ENCODE measurements at places on chromosomes 2 and 18.

DNA sequence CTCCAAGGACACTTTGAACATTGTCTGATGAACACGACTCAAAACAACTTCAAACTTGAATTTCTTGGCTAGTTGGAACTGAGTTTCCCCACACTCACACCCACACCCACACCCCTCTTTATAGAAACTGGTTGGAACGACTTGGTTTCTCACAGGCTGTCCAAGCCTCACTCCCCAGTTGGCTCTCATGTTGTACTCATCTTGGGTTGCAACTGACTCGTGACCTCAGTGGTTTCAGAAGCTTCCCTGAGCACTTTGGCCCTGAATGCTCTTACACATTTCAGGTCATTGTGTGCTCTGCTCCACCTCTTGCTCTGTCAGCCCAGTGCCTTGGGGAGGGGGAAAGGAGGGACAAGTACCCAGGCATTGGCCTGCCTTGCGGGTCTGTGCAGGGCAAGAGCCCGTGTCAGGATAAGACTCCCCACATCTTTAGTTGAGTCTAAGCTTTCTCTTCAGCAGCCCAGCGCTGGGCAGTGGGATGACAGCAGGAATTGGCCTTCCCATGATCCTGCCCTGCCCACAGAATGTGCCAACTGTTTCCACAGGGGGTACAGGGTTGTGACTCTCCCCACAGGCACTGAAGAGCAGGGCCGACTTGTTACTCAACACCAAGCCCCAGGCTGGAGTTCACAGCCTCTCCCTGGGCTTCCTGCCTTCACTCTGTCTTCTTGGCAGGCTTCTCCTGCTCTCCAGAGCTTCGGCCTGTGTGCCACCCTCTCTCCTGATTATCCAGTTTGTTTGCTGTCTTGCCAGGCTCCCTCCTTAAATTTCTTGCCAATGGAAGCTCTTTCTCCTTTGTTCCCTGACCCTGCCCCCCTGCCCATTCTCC lies 104.6 kb downstream of the RTN4 start:
- DNase-seq: no peak

DNA sequence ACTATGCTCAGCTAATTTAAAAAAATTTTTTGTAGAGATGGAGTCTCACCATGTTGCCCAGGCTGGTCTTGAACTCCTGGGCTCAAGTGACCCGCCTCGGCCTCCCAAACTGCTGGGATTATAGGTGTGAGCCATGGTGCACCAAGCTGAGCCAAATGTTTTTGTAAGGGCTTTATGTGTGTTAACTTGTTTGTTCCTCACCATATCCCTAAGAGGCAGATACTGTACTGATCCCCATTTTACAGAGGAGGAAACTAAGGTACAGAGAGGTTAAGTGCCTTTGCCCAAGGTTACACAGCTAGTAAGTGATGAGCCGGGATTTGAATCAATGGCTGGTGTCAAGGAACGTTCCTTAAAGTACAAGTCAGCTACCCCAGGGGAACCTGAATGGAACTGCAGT lies 85.3 kb upstream of the KLF7 start:
- no peak for DNase-seq

DNA sequence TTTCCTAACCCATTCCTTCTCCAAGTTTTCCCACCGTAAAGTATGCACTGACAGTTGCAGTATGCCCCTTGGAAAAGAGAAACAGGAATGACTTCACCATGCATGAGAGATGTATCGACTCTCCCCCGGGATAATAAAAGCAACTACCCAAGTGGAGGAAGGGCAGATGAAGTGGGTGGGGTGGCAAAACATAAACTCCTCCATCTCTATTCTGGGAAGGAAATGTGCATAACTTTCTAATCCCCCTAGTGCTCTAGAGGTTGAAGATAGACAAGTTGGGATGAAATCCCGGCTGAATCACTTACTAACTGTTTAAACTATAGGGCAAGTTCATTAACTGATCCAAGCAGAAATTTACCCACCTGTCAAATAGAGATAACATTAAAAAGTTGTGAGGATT lies 89.2 kb downstream of the PIGN start:
- no peak for DNase-seq

GRCh38 chr2:223649554-223650533 lies 47.7 kb upstream of the SCG2 start:
- no peak for DNase-seq

DNA sequence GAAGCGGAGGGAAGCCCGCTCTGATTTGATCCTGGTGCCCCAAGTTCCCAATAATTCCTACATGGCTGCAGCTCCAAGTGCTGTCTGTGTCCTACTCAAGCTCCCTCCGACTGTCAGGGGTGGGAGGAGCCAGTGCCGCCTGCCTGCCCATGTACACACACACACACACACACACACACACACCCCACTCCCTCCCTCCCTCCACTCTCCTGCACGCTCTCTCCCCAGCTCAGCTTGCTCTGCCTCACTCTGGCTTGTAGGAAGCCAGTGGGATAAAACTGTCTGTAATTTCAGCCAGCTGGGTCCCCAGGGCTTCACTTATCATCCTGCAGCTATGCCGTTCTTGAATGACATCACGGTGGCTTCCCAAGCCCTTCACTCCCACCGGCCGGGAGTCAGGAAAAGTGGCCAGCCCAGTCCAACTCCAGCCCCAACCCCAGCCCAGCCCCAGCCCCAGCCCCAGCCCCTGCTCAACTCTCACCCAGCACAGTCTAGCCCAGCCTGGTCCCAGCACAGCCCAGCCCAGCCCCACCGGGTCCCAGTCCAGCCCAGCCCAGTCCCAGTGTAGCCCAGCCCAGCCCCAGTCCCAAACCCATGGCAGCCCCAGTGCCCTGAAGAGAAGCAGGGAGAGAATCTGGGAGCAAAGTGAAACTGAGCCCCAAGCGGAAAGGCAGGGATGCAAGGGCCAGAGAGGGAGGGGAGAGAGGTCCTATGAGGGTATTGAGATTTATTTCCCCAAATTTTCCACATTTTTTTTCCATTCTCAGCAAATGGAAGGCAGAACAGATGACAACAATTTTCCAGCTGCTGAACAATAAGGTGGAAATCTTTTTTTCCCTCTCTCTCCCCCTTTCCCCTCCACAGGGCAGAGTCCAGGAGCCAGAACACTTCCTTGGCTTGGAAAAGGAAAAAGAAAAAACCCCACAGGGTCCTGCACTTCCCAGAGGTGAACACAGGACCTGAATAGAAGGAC lies 144.0 kb downstream of the TNS1 start:
- DNase-seq: no peak

GRCh38 chr2:151525821-151526373 lies 116.2 kb downstream of the RIF1 start:
- DNase-seq: no peak

DNA sequence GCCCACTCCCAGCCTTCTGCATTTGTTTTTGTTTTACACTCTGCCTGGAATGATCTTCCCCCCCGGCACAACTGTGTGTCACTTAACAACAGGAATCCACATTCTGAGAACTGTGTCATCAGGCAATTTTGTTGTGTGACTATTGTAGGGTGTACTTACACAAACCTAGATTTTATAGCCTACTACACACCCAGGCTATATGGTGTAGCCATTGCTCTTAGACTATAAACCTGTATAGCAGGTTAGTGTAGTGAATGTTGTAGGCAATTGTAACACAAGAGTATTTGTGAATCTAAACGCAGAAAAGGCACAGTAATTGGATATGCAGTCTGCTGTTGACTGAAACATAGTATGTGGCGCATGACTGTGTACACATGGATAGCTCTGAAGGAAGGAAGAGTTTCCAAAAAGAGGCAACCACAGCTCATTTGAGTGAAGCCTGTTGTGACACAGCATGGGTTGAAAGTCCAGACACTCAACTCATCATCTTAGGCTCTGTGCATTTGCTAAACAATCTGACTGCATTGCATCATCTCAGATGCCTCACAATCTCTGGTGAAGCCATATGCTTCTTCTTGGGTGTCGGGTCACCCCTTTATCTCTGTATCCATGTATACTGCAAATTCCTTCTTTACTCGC lies 506.6 kb upstream of the SPHKAP start:
- DNase-seq: no peak

DNA sequence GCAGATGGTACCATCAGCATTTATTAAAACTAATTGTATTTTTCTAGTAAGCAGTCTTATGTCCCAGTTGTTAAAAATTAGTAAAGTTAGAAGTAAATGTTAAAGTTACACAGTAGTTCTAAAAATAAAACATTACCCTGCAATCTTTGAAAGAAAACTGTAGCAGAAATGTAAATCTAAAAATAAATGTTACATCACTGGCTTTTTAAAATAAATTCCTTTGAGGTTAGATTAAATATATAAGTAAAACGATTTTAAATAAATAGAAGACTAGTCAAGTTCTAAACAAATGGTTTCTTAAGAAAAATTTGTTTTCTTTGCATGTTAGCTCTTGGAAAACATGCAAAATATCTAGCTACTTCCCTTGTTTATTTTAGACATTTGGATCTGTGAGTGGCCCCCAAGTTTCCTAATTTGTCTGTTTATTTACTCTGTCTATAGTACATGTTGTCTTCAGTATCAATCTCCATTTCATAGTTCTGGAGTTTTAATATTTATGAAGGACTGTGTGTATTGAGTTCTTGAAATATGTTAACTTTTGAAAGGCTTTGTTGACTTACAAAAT lies 58.2 kb downstream of the GLS start:
- DNase-seq: no peak

- DNase-seq: no peak
These were observed 163.4 kb downstream of the LDLRAD4 start for GRCh38 chr18:13381944-13382365.

- DNase-seq: no peak
These were observed 327.9 kb downstream of the LPIN1 start for GRCh38 chr2:12074126-12074844.

DNA sequence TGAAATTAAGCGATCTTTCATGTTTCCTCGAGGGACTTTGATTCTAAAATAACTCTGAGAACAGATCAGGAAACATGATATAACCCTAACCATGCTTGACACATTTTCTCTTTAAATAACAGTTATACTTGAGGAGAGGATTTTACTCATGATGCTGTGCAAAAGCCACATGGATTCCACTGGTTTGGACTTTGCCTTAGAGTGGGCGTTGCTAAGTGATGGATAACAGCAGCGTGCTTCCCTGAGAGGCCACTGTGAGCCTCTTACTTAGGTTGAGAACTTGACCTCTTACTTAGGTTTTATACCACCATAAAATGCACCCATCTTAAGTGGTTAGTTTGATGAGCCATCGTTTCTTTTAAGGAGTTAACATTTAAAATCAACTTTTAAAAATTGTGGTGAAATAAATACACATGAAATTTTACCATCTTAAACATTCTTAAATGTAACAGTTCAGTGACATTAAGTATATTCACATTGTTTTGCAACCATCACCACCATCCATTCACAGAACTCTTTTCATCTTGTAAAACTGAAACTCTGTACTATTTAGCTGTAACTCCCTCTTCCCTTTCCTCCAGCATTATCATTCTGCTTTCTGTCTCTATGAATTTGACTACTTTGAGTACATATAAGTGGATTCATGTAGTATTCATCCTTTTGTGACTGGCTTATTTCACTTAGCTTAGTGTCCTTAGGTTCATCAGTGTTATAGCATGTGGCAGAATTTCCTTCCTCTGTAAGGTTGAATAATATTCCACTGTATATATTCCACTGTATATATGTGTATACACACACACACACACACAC lies 22.6 kb downstream of the ANXA4 start:
- DNase-seq: no peak

- DNase-seq: no peak
These were observed 32.3 kb downstream of the KLHL29 start for GRCh38 chr2:23417310-23417709.

GRCh38 chr2:58634653-58635370 lies 393.7 kb upstream of the FANCL start:
- DNase-seq: no peak

GRCh38 chr2:121816797-121817196 lies 61.3 kb downstream of the TSN start:
- no peak for DNase-seq

DNA sequence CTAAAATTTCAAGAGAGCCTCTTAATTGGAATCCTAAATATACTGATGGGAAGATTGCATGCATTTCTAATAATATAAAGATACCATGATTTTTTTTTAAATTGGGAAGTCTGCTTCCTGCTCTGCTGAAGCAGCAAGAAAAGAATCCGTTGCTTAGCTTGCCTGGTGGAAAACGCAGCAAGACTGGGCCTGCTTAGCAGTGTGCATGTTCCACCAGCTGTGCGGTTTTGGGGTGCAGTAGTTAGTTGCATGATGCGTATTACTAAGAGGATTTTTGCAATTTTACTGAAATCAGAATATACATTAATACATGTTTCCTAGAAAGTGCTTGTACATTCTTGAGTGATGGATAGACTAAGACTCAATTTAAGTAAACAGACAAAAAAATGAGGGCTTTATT lies 319.9 kb downstream of the CMPK2 start:
- DNase-seq: no peak

GRCh38 chr2:21422724-21423522 lies 299.2 kb downstream of the TDRD15 start:
- no peak for DNase-seq

DNA sequence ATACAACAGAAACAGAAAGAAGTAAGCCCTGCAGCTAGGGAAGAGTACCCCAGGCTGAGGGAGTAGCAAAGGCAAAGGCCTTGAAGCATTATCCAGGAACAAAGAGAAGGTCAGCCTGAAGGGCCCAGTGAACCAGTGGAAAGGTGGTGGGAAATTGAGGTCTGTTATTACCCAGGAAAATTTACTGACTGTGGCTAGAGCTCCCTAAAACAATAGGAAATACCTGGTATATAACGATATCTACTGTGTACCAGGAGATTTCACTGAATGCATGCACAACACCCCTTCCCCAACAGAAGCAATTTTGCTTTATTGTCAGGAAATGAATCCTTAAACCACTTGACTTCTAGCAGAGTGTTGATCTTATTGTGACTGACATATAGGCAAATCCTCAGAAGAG lies 365.3 kb downstream of the ERBB4 start:
- DNase-seq: no peak

DNA sequence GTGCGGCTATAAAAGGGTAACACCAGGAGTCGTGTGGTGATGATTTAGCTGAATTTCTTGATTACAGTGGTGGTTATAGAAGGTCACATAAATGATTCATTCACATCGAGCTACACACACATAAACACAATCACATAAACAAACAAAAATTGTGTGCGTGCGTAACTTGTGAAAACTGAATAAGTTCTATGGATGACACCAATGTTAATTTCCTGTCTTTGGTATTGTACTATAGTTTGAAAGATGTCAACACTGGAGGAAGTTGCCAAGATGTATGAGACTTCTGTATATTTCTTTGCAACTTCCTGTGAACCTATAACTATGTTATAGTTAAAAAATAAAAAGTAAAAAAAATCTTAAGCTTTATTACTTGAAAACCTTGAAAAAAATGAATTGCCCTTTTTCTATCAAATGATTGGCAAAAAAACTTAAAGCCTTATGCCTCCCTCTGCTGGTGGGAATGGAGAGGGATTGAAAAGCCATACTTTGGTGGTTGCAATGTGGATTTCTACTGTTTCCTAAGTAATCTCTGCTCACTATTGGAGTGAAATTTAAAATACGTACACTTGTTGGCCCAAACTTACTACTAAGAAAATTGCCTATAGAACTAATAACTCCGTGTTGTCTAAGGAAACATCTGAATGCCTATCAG lies 227.7 kb downstream of the RPIA start:
- DNase-seq: no peak

GRCh38 chr2:2056531-2056930 lies 274.5 kb downstream of the MYT1L start:
- no peak for DNase-seq

All from stimulated activated CD4-positive, alpha-beta T cell treated with anti-CD3 and anti-CD28 coated beads, Interleukin-2, amount 100 ng/mL, for 4 hours (primary cell).